ENCODE measurements at places on chromosomes 5 and 9. TPM values are rescaled to one million over a fixed set of nuclear protein-coding genes. Genes with fewer than 3 reads are reported as not detected.

Gene RGS7BP
- not detected for polyA plus RNA-seq

Gene PCDHB6
- polyA plus RNA-seq, result not detected

Gene GDF9
- not detected for polyA plus RNA-seq

Gene SEMA5A
- not detected for polyA plus RNA-seq

Gene HAND1
- polyA plus RNA-seq, result not detected

Gene CCDC152
- 1.2 TPM for polyA plus RNA-seq

Gene CD72
- 51.9 TPM for polyA plus RNA-seq

Gene TDRD7
- 11.1 TPM for polyA plus RNA-seq

Gene TMEM252
- not detected for polyA plus RNA-seq

Gene RORB
- not detected for polyA plus RNA-seq

Gene SETX
- 39.3 TPM for polyA plus RNA-seq

Gene TICAM2
- polyA plus RNA-seq, result 4.4 TPM

Gene TMEM174
- polyA plus RNA-seq, result not detected

Gene MUSK
- not detected for polyA plus RNA-seq

Gene TMEM171
- not detected for polyA plus RNA-seq

Gene SOX30
- 0.81 TPM for polyA plus RNA-seq

Gene NINJ1
- polyA plus RNA-seq, result 8.3 TPM

Gene FBP1
- 7.1 TPM for polyA plus RNA-seq

Gene PTGR1
- polyA plus RNA-seq, result 0.15 TPM

Gene DPYSL3
- polyA plus RNA-seq, result not detected

Gene BARHL1
- not detected for polyA plus RNA-seq

Gene RETREG1
- polyA plus RNA-seq, result 9.3 TPM

Gene CRHBP
- not detected for polyA plus RNA-seq

Gene JAKMIP2
- polyA plus RNA-seq, result 0.14 TPM

Gene PCDHGA2
- polyA plus RNA-seq, result not detected

Gene ZNF883
- 1.2 TPM for polyA plus RNA-seq

Gene RANBP3L
- not detected for polyA plus RNA-seq

Gene PTGDS
- not detected for polyA plus RNA-seq

Gene PKD2L2
- polyA plus RNA-seq, result 0.46 TPM

Gene PCDHB15
- polyA plus RNA-seq, result not detected

Gene EIF4E1B
- not detected for polyA plus RNA-seq

Gene MARVELD2
- 2.5 TPM for polyA plus RNA-seq

Gene F2RL2
- polyA plus RNA-seq, result 0.11 TPM

Gene PCDHB4
- polyA plus RNA-seq, result not detected

Gene BTNL9
- polyA plus RNA-seq, result 5.1 TPM

Gene FAM163B
- not detected for polyA plus RNA-seq

Gene GDNF
- not detected for polyA plus RNA-seq

Gene TBC1D13
- 30.7 TPM for polyA plus RNA-seq

Gene SPINK6
- not detected for polyA plus RNA-seq

Gene NAIF1
- polyA plus RNA-seq, result 12.7 TPM

Gene CXCL14
- not detected for polyA plus RNA-seq

Gene ARL10
- polyA plus RNA-seq, result 1.3 TPM

Gene ARSB
- polyA plus RNA-seq, result 4.5 TPM

Gene PRLR
- not detected for polyA plus RNA-seq

Gene SWI5
- polyA plus RNA-seq, result 25.4 TPM

Gene SLC25A2
- polyA plus RNA-seq, result not detected

Gene ARHGEF28
- polyA plus RNA-seq, result not detected

Gene GABBR2
- not detected for polyA plus RNA-seq
